T-helper 2 cell (primary cell): ENCODE measurements at places on chromosomes 5 and 9.

DNA sequence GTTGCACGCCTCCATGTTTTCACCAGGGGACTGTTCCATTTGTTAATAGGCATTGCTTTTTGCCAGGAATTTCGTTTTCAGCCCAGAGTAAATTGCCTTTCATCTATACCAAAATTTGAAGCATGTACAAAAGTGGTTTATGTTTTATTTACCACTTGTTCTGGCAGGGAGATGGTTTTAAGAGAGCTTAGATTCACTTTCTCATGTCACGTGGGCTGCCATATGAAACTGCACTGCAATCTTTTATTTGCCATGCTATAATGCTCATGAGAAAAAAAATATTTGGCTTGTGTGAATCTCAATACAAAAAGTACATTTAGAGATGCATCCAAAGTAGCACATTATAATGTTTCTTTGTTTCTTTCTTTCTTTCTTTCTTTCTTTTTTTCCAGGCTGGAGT is 284.1 kb upstream of the GRIA1 start:
- DNase-seq: no peak

DNA sequence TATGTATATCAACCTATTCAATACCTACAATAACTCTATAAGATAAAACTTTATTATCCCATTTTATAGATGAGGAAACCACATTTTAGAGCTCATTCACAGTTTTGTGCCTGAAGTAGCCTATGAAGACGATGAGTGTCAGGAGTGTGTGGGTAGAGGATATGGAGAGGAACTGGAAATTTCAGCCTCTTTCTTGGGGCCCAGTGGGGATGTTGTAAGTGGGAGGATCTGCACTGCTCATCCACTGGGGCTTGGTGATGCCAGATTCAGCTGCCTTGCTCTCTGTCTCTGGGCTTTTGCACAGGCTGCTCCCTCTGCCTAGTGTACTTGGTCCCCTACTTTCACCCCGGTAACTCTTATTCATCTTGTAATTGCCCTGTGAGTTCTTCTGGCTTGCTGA is 194.7 kb downstream of the SREK1 start:
- DNase-seq: no peak

DNA sequence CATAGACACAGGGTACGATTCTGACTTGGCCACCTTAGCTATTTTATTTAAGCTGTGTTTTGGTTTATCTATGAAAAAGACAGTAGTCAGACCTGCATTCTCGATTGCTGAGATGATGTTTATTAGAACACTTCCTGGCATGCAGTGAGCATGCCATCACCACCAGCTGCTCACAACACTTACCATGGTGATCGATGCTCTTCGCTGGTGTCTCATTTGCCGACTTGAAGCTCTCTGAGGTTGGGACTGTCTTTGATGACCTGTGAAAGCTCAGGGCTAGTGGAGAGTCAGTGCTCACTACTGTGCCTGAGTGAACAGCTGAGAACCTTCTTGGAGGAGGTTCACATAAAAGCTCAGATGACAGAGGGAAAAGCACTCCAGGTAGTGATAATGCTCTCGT is 4.4 kb upstream of the C9orf153 start:
- no peak for DNase-seq

DNA sequence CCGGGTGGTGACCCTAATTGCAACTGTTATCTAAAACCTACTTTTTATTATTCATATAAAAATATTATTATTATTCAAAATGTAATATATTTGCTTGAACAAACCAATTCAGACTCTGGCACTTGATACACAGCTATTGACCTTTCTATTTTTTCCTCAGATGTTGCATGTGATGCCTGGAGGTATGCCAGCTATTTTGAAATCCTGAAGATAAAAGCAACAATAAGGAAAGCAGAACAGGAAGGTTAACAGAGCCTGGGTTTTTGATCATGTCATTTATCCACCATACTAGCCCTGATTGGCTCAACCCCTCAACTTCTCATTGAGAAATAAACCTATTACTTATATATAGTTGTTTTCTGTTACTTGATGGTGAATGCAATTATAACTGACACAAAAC is 340.9 kb upstream of the KIF2A start:
- DNase-seq: no peak

DNA sequence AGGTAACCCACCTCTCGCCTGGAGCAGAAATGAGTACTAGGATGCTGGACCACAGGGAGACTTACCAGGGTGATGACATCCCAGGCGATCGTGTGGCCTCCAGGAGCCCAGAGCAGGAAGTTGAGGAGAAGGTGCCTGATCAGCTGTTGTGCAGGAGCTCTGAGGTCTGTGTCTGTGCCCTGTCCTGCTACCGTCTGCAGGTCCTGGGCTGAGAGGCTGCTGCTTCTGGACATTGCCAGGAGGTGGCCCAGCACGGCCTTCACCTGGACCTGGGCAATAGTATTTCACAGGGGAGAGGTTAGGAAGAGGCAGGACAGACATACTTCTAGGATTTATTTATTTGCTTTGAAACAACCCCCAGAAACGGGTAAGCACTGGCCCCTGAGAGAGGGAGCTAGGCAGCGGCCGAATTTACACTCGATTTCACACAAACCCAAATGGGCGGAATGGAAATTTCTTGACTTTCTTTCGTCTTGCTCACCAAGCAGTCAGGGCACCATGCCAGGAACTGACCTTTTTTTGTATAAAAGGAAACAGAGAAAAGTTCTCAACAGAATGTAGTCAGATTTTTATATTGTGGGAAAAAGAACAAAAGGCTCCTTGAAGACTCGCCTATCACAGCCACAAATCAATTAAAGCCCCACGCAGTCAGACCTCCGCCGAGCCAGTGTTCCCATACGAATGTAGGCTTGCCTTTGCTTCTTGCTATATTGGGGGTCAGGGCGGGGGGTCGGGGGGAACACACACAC is 210.3 kb downstream of the FANCC start:
- no peak for DNase-seq

DNA sequence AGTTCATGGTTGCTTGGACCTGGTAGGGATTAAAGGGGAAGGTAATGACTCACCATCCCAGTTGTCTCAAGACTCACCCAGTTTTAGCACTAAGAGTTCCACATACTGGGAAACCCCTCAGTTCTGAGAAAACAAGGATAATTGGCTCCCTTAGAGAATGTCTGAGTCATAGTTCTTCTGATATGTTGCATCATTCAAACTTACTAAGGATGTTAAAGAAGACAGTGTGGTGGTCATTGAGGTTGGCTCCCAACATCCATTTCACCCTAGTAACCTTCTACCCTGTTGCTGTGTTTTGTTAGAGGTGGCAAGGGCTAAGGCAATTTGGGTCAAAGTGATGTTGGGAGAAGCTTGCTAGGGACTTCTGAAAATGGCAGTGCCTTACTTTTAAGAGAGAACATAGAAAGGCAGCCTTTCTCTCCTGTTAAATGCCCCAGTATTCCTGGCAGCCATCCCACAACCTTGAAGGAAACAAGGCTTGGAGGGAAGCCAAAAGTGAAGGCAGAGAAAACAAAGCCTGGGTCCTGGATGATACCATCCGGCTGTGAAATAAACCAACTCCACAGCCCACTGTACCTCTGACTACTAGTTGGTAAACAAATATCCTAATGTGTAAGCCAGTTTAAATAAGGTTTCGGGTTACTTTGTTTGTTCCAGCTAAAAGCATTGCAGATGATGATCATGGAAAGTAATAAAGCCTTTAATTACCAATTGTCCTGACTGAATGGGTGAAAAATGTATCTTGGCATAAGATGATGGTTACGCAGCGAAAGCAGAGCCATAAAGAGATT is 80.4 kb upstream of the ADAMTSL1 start:
- DNase-seq: no peak

DNA sequence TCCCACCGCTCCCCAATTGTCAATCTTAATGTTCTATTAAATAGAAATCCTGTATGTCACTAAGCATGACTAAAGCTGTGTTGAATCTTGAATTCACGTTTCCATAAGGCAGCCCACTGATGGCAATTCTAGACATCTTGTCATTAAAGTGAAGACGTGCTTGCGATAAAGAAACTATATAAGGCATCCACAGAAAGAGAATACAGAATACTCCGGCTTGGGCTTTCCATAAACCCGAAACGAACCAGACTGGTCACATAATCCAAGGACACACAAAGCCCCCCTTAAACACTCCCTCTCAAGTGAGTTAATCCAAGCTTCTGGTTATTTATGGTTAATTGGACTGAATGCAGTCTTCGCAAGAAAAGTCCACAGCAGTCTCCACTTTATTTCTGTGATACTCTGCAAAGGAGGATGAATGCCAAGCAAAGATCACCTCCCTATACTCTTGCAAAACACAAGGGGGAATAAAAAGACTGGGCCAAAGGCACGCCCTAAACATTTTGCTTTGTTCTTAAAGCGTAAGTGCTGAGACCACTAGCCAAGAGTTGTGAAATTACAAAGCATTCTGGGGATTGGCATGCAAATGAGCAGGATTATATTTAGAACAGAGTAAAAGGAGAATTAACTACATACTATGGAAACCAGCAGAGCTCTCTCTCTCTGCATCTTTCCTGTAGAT is 54.7 kb downstream of the DPYSL3 start:
- no peak for DNase-seq

DNA sequence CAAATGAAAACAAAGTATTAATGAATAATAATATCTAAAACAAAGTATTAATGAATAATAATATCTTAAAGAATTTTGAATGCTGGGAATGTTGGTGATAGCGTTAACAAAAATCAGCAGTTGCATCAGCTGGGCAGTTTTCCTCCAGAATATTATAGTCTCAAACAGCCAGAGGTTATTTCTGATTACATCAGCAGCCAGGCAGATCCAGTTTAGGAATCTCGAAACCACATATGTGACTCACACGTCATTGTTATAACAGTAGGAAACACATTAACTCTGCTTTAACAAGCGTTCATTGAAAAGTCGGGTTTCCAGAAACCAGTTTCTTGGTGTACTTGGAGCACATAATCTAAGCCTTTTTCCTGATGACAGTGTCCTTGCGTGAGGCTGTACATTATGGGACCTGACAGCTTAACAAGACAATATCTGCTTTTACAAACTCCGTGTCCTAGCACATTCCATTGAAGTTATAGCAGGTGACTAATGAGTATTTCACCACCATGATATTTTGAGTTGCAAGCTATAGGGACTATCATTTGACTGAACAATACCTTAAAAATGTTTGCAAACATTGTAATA is 559.5 kb upstream of the KLF4 start:
- DNase-seq: no peak

DNA sequence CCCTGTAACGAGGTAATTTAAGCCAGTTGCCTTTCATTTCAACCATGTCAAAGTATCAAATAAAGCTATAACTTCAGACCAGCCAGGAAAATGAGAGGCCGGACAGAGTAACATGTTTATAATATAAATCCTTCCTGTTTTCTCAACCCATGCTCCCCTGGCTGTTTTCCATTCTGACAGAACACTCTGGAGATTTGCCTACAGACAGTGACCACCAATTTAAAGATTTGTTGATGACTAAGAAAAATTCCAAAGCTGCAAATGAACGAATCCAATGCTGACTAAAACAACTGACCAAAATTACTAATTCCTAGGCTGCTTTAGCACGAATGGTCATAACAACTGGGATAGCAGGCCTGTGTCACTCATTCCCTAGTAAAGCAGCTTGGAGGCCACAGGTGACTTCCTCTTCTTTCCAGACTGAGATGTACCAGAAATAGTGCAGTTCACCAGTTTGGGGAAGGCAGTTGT is 141.4 kb downstream of the AOPEP start:
- DNase-seq: no peak

DNA sequence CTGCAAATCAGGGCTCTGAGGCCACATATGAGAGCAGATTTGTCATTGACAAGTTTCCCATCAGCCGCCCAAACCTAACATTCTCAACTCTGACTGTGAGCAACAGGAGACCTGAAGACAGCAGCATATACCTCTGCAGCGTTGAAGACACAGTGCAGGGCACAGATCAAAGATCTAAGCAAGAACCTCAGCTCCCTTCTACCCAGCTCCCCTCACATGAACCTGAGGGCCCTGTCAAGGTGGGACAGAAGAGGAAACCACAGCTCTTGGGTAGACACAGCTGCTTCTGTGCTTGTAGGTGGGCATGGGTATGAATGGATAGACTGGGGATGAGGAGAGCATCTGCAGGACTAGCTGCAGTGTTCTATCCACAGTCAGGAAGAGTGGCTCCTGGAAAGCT is 8.7 kb upstream of the PRSS3 start:
- no peak for DNase-seq

DNA sequence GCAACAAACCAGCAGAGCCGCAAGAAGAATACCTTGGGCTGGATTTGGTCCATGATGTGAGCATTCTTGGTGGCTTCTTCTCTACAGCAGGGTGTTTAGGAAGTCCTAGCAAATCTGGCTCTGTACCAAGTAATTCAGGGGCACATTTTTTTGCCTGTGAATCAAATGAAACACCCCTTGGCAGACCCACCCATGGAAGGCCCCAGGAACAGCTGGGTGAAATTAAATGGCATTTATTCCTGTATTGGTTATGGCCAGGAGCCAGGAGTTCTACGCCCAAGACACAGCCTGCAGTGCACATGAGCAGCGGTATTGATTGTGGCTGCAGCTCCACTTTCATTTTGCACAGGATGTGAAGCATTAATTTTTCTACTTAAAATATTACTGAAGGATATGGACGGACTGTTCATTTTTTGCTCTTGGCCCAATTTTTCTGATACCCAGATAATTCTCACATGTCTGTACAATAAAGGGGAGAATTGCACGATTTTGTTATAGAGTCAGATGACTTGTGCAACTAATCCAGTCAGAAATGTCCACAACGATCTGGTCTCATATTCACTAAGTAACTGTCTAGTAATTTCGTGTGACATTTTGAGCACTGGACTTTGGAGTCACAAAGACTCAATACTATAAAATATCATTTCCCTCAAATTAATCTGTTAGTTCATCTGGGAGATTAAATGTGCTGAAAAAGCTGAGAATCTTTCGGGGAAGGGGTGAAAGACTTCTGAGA is 120.7 kb upstream of the APC start:
- no peak for DNase-seq

- no peak for DNase-seq
Measured at GRCh38 chr5:131109540-131110255, 55.4 kb downstream of the HINT1 start.

GRCh38 chr5:9622971-9623421 is 7.2 kb downstream of the TAS2R1 start:
- DNase-seq: no peak

GRCh38 chr5:19314840-19315239 is 673.2 kb downstream of the CDH18 start:
- no peak for DNase-seq

DNA sequence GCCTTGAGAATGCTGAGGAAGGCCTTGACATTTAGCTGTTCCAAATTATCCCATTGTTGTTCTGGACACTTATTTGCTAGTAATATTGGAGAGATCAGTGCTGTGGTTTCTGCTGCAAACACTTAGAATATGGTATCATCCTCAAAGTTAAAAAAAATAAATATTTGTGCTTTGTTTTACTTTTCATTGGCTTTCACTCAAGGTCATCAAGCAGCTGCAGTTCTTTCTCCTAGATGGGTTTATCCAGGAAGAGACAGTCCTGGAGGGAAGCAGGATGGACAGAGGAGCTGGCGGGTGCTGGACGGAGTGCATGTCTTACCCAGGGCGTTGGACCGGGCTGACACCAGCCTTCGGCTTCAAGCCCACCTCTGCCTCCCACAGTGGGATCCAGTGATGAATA is 193.6 kb downstream of the MTRR start:
- DNase-seq: no peak
